ENCODE measurements at places on chromosomes 6 and 20.

GRCh38 chr6:80366714-80367113, 260.2 kb downstream of the BCKDHB start:
- no peak for DNase-seq

DNA sequence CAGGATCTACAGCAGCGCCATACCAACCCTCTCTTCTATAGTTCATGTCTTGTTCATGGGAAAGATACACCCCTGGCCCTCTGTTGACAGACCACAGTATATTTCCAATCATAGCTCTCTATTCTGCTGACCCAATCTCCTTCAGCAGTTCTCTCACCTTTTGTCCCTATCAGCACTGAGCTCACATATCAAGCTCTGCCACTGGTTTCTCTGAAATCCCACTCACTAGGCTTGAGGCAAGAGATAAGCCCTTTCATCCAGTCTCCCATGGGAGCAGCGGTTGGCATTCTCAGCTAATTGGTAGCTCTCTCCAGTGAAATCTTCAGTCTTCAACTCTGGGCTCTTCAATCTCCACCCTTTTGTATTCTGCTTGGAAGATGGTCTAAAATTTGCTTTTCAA, 313.4 kb downstream of the GJA1 start:
- no peak for DNase-seq

DNA sequence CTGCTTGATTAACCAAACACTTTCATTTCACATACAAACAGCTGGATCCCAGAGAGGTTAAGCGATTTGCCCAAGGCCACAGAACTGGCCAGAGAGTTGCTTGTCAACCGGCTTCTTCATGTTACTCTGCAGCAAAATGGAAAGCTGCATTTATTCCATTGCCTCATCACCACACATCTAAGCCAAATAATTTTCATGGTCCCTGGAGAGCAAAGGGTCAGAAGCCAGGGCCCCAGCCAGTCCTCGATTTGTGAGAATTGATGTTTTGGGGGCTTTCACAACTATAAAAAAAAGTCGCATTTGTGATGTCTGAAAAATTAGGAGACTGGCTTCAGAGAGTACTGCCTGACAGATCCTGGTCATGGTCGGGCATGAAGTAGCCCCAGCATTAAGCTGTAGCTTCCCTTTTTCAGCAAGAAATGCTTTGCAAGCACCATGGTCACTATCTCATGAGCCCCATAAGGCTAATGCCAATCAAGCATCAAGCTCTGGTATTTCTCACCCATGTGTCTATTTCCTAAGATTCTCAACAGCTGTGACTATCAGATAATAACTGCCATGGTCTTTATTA, 95.8 kb downstream of the BANF2 start:
- no peak for DNase-seq

GRCh38 chr6:158095671-158096070, 72.4 kb downstream of the SERAC1 start:
- DNase-seq = no peak

DNA sequence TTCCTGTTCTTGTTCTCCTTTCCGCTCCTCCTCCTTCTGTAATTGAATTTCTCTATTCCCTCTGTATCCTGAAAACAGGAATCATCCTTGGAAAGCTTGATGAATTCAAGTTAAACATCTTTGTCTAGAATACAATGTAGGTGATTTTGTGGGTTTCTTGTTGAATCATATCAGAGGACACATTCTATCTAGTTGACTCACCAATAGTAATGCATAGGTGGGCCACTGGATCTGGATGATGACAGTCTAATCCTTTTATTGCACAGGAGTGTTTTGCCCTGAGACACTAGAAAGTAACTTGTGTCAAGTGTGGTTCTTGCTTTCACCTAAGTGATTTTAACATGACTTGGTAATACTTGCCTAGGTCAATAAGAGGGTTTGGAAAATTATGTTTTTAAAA, 164.3 kb downstream of the RFPL4B start:
- DNase-seq = no peak

- no peak for DNase-seq
Measured at GRCh38 chr6:6901205-6901719, 206.5 kb upstream of the RREB1 start.

DNA sequence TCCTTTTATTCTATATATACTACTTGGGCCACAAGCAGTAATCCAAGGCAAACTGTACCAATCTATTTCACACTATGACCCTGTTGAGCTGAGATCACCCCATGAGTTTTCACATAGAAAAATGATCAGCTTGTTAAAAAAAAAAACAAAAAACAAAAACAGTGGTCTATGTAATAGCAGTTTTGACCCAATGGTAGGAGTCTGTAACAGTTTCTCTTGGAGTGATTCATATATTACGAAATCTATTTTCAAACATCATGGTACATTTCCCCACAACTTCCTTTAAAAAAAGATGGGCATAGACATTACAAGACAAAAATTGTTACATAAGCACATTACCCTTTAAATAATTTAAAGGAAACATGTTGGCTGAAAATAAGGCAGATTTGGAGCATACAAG, 78.1 kb downstream of the PRSS35 start:
- no peak for DNase-seq

GRCh38 chr6:36997811-36998722, 7.4 kb upstream of the FGD2 start:
- no peak for DNase-seq

DNA sequence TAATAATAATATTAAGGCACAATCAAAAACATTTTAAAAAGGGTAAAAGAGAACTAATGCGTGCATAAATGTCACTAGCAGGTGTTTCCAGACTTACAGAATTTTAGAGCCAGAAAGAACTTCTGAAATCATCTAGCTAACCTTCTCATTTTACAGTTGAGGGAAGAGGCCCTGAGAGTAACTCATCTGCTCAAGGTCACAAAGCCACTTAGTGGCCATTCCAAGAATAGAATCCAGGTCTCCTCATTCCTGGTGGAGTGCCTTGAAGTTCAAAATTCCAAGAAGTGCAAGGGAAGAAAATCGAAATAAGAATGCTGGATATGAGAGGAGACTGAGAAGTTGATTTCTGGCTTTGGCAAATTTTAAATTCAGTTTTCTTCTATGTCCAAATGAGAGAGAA, 3.2 kb upstream of the KIAA0408 start:
- no peak for DNase-seq

DNA sequence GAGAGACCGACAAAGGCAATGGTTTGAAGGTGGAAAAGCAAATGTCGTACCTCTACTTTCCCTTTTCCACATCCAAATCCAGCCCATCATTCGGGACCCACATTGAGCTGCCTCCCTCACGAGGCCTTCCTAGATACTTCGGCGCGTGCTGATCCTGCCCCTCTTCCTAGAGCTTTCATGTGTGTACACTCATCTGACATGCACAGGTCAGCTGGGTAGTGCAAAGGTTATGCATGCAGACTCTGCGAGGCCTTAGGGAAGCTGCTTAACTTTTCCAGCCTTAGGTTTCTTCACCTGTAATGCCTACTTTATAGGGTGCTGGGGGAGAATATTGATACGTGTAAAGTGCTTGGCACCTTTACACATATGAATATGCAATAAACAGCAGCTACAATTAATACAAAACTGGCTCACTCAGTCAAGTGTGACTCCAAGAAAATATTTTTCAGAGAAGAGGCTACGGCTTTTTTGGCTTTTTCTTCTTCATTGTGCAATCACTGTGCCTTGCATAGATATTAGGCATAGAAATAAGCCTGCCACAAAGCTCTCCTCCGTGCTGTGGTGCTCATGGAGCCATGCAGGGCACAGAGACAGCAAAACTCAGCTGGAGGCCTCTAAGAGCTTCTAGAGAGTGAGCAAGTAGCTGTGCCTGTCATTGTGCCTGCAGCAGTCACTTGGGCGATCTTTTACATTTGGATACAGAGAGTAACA, 3.6 kb upstream of the MANBAL start:
- no peak for DNase-seq
